ENCODE measurements at places on chromosomes 6 and 20.

GRCh38 chr20:9889270-9889981 is 50.5 kb upstream of the PAK5 start:
- no peak for DNase-seq

- no peak for DNase-seq
Measured at GRCh38 chr20:31785089-31785488, 34.1 kb upstream of the MYLK2 start.

DNA sequence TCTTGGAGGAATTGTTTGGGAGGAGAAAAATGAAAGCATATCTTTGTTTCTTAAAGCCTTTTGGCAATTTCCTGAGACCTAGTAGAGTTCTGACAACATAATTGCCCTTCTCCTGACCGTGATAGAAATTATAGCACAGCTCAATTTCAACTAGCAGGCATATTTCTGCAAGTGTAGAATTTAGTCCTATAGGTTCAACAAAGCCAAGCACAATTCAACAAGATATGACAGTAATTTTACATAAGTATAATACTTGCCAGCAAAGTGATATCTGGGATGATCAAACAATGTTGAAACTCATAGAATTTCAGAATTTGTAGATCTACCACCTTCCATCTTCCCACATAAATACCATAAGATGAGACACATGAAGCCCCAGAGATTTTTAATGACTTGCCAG is 73.1 kb downstream of the SPTLC3 start:
- no peak for DNase-seq

DNA sequence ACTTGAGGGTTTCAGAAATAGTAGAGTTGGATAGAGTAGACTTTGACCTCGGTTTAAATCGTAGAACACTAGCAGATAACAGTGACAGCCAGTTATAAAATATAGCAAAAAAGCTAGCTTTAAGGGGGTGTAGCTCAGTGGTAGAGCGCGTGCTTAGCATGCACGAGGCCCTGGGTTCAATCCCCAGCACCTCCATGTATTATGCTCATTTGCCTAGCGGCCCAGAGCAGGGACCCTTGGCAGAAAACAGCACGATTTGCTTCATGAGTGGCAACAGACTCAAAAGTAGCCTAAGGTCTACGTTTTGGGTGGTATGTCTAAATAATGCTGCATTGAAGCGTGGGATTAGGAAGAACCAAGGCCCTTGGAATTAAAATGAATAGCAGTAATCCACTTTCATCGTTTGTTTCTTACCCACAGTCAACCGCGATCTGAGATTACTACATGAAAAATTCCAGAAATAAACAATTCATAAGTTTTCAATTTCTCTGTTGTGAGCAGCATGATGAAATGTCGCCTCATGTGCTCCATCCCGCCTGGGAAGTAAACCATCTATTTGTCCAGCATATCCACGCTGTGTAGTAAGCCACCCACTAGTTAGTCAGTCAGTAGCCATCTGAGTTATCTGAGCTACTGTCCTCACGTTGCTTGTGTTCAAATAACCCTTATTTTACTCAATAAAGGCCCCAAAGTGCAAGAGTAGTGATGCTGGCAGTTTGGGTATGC is 184.9 kb downstream of the GPX5 start:
- no peak for DNase-seq

DNA sequence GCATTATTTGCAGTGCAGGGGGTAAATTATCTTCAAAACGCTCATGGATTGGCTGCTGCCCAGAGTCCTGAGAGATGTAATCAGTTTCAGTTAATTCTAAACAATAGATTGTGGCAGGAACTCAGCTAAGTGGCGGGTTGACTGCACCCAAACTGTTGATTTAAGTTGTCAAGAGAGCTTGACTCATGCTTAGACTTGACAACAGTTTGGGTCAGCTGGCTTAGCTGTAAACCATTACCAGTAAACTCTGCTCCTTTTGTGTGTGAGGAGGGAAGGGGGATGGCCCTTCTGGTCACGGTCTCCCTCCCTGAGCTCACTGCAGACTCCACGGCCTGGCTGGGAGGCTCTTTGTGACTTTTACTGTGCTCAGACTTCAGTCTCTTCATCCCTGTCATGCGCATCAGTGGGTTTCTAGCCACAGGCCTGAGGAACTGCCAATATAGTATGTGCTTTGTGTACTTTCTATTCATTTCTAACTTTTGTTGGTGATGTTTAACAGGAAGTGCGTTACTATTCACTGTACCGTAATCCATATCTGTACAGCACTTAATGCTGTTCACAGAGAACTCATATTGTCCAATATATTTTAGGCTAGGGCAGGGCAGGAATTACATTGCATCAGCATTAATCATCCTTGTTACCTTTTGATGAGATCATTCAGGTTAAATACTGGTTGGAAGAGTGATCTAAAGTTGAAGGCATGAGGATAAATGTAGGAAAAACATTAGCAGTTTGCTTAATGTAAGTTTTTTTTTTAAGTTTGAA is 488.3 kb downstream of the CDKAL1 start:
- DNase-seq: no peak

- DNase-seq: no peak
Measured at GRCh38 chr6:118705544-118706491, 54.4 kb upstream of the CEP85L start.

DNA sequence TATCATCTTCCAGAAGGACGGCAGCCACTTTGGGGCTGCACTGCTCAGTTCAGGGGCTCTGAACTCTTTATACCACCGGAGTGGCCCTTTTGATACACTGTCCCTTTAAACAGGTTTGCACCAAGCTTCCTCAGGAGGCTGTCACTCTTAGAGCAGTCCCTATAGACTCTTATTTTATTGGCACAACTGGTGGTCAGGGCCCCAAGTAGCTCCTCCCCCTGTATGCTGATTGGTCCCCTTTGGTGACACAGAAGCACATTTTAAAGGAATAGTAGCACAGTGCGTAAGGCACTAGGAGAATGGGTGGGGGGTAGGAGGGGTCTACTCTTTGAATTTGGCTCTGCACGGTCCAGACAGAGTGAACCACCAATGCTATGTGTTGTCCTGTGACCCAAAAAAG is 122.6 kb upstream of the MLN start:
- no peak for DNase-seq

DNA sequence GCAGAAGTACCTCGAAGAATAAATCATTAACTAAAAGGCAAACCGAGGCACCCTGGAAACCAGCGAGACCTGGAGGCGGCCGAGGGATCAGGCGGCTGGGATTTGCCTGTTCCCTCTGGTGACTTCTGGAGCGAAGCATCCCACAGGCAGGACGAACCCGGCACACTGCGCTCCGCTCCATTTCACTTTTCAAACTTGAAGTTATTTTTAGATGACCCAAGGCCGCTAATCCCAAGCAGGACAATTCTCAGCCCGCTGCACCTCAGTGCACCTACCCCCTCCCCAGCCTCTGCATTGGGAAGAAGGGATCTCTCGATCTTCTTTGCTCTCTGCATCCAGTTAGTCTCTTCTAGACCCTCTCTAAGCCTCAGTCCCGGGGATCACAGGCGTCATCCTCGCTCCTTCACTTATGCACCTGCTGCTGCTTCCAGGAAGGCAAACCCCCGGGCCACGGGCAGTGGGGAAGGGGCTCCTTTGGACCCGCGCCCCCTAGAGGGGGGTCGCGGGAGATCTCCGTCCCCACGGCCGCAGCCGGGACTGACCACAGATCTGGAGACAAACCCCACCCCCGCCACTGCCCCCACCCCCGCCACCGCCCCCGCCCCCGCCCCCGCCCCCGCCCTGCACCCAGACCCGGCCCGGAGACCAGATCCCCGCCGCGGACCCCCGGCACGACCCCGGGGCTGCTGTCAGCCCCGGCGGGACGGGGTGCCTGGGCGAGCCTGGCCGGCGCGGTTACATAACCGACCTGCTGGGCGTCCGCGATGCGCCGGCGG is 636 bp downstream of the RCAN2 start:
- no peak for DNase-seq

DNA sequence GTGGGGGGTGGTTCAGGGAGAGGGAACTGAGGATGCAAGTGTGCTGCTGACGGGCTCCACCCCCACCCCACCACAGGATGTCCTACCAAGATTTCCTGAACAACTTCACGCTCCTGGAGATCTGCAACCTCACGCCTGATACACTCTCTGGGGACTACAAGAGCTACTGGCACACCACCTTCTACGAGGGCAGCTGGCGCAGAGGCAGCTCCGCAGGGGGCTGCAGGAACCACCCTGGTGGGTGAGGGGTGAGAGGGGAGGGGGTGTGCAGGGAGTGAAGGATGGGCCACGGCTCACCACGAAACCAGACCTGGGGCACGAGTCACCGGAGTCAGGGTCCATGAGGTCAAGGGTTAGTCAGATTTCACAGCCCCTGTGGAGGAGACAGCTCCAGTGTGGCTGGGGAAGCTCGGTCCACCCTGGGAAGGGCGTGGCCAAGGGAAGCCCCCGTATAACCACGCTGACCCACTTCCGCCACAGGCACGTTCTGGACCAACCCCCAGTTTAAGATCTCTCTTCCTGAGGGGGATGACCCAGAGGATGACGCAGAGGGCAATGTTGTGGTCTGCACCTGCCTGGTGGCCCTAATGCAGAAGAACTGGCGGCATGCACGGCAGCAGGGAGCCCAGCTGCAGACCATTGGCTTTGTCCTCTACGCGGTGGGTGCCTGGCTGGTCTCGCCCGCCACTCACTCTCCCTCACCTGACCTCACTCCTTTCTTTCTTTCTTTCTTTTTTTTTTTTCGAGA is 18.3 kb downstream of the CAPN11 start:
- DNase-seq: no peak

DNA sequence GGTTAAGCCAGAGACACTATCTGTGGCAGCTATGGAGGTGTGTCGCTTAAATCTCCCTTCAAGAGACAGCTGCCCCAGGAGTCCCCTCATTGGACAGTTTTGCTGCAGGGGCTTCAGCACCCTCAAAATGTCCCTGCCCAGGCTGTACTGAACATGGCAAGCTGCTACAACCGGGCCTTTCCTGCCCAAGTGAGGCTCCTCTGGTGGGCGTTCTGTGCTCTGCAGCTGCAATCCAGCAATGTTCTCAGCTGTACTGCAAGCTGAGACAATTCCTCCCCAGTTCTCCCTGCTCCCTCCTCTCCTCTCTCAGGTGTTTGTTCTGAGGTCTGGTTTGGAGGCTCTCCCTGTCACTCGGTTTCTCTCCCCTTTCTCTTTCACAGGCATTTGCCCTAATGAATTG is 190.8 kb upstream of the LAMP5 start:
- no peak for DNase-seq

GRCh38 chr6:41552723-41553122 is 6.5 kb downstream of the FOXP4 start:
- no peak for DNase-seq

GRCh38 chr6:162576016-162576415 is 151.6 kb downstream of the PRKN start:
- no peak for DNase-seq

DNA sequence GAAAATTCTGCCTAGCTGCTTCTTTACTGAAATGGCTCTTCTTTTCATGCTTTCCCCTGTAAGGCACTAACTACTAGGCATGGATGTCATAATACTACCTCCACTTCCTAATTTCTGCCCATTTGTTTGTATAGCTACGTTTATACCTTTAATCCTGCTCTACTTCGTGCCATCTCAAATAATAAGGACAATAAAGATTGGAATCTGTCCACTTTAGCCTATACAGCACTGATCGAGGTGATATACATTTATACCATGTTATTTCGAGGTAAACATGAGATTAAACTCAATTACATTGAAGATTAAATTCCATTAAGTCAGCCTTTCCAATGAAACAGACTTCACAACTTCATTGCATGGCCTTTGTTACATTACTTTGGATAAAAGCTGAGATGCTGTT is 390.6 kb upstream of the MARCKS start:
- no peak for DNase-seq

- no peak for DNase-seq
Measured at GRCh38 chr20:33621717-33622400, 40.3 kb upstream of the C20orf144 start.

DNA sequence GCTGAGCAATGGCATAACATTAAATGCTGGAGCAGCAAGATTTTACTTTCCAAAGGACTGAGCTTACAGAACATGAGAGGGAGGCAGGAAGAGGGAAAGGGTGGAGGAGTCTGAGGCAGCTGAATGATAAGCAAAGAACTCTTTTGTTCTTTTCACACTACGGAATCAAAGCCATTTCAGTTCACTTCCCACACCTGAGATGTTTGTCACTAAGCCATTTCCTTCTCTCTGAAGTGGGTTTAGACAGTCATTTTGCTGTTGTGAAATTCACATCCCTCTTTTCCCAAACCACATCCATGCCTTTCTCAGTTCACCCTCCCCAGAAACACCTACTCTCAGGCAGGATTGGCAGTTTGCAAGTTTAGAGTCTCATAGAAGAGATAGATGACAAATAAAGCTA is 267.9 kb downstream of the ADGRG6 start:
- DNase-seq: no peak

- DNase-seq: no peak
Measured at GRCh38 chr6:56962441-56962840, 7.5 kb downstream of the BEND6 start.

GRCh38 chr6:166325383-166326042 is 16.8 kb downstream of the SFT2D1 start:
- DNase-seq: no peak

DNA sequence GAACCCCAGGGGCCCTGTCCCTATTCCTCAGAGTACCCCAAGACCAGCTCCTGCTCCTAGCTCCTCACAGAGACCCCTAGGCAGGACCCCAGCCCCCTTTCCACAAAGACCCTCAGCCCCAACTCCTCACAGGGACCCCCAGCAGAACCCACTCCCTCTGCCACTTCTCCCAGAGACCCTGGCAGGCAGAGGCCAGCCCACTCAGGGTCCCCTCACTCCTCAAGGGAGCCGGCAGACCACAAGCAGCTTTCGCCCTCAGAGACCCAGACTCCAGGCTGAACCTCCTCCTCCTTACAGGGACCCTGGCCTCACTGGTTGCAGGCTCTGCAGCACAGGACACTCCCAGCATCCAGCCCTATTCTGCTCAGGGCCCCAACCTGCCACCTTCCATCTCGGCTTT is 575 bp downstream of the SLC44A4 start:
- DNase-seq: no peak

Data from T-helper 17 cell (primary cell).